D341Med (cell line): ENCODE measurements at places on chromosomes 2 and 18.

DNA sequence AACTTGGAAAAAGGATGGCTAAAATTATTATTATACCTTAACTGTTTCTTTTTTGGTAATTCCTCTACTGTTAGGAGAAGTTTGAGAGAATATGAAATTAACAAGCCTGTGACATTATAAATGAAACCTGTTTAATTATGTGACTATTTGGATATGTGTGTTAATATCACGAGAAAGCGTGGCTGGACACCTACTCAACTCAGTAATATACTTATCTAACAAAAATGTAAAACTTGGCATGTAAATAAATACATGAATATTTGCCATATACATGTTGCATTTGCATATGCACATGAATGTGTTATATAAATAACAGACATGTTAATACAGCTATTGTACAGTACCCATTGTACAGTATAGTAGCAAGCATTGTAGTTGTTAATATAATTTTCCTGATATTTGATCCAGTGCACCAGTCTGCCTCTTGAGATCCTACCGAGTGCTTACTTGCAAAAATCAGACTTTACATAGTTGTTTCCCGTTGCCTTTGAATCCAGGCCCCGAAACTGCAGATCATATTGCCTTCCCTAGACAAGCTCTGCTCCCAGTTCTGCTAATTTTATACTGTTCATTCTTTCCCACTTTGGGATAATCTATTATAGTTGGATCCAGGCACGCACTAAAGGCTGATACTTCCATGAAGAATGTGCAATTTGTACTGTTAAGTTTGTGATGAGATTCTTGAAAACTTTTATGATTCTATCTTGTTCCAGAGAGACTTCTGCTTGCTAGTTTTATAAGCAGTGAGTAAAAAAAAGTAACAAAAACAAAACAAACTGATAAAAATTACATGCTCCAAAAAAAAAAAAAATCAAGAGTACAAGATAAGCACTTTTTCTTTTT lies 395.6 kb downstream of the ARHGAP15 start:
- DNase-seq = no peak

GRCh38 chr2:193124815-193125214 lies 930.1 kb upstream of the TMEFF2 start:
- DNase-seq = no peak

GRCh38 chr2:112924360-112924759 lies 13.4 kb downstream of the IL37 start:
- DNase-seq = no peak

DNA sequence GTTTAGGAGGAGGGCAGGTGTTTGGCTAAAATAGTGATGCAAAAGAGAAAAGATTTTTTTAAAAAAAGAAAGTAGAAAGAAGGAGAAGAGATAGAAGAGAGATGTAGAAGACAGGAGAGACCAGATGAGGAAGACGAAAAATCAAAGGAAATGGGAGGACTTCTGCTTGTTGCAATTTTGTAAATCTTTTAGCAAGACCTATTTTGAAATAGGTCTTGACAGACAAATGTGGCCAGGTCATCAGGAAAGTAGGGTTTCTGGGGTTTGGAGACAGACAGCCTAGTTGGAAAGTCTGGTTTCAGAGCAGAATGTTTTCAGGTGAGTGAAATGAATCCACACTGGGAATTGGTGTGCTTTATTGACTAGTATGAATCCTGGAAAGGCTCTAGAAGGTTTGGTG lies 104.5 kb upstream of the CAVIN2 start:
- no peak for DNase-seq

DNA sequence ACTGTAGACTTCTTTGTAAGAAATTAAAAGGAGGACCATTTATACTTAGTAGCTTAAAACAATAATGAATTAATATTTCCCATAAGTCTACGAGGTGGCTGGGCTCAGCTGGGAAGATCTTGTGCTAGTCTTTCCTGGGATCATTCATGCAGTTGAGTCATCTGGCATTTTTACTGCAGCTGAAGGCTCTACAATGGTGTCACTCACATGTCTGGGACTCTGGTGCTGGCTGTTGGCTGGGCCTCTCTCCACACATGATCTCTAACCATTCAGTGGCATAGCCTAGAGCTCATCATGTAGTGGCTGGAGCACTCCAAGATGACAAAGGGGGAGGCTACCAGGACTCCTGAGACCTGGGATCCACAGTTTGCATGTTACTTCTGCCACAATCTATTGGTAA lies 35.5 kb downstream of the CLASP1 start:
- no peak for DNase-seq

- DNase-seq = no peak
Observed at GRCh38 chr18:7303316-7304060, 72.6 kb downstream of the LRRC30 start.

DNA sequence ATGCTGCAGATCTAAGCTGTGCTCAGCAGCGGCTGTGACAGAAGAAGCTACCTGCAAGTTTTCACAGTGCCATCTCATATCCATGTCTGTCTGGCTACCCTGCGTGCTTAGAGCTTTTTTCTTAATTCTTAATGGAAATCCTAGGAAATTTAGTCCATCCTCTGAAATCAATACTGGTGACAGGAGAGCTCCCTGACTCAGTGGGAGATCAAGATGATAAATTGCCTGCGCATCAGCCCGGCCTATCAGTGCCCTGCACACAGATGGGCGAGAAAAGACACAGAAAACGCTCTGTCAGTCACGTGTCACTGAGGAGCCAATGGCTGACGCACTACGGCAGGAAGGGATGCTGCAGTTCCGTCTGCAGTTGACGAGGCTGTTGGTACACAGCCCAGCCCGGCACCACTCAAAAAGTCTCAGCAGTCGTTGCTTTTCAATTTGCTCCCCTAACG lies 819.6 kb upstream of the FSHR start:
- peak; percentile 78 for DNase-seq

DNA sequence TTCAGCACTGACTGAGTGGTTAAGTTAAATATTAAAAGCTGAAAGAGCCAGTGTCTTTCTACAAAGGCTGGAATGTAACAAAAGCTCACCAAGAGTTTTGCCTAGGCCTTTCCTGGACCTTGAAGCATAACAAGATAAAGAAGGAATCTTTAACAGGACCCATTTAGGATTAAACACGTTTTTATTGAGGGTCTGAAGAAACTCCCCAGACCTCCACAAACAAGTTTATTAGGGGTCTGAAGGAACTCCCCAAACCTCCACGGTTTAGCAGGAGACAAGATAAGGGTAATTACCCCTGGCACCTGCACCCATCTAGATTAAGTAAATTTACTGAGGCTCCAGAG lies 104.0 kb downstream of the ACAA2 start:
- DNase-seq = no peak

DNA sequence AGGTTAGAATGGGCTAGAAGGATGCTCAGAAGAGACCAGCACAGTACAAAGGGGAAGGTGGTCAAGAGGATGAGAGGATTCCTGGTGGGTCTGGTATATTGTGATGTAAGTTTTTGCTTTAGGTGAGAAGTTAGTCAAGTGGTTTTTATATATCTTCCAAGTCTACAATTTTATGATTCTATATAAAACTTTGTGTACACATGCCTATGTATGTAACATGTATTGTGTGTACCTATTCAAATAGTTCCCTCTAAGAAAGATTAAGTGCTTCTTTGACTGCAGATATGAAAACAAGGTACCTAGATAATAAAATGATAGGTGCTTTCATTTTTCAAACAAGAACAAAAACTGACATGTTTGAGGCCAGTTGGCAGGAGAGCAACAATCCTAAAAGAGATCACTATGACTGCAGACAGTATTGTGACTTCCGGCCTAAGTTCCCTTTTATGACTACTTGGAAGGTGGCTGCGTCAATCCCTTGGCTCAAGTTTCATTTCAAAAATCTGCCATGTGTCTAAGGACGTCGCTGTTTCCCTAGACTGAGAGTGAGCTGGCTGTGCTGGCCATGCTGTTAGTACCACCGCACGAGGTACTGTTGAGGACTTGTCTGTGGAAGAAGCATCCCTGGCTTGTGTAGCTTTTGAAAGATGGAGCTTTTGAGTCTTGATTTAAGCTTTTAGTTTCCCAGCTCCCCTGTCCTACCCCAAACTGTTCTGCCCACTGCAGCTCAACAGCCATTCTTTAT lies 123.1 kb downstream of the PRPF40A start:
- DNase-seq = no peak

DNA sequence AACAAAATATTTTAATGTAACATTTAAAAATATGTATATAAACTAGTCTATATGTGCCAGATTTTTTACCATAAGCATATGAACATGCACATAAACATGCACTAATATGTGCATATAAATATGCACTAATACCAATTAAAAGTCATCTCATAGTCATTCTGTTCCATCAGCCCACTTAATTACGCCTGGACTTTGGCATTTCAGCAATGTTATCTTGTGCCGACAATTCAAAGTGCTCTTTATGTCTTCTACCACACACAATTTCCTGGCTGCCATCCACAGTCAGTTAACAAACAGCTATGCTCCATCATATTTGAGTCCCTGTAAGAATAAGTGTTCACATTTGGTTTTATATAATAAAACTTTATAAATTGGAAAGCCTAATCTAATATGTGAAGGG lies 92.6 kb upstream of the TSPYL6 start:
- DNase-seq = no peak

- no peak for DNase-seq
Observed at GRCh38 chr2:44450806-44451205, 89.1 kb downstream of the CAMKMT start.

DNA sequence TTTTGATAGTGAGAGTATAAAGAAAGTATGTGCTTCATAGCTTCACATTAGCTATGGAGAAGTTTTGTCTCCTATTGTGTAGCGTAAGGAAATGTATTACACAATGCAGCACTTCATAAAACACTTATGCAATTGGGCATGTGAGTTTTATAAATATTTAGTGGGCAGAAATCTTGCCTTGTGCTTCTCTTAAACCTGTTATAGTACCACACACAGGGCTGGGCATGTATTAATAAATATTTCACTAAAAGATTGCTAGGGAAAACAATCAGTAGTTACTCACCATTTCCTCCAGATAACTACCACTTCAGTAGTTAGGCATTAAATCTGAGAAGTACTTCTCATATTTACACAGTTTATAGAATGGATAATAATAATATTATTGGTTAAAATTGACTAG lies 1080.8 kb upstream of the PIK3C3 start:
- no peak for DNase-seq

GRCh38 chr2:54587171-54588016 lies 131.3 kb downstream of the SPTBN1 start:
- DNase-seq = no peak

GRCh38 chr2:9244985-9245544 lies 38.5 kb downstream of the ASAP2 start:
- DNase-seq = no peak

- DNase-seq = no peak
Observed at GRCh38 chr2:68103030-68103708, 40.4 kb upstream of the C1D start.
